ENCODE measurements at places on chromosomes 16 and 17. TPM values are rescaled to one million over a fixed set of nuclear protein-coding genes. Genes with fewer than 3 reads are reported as not detected.

The FOXL1 gene
- not detected for total RNA-seq

DNA sequence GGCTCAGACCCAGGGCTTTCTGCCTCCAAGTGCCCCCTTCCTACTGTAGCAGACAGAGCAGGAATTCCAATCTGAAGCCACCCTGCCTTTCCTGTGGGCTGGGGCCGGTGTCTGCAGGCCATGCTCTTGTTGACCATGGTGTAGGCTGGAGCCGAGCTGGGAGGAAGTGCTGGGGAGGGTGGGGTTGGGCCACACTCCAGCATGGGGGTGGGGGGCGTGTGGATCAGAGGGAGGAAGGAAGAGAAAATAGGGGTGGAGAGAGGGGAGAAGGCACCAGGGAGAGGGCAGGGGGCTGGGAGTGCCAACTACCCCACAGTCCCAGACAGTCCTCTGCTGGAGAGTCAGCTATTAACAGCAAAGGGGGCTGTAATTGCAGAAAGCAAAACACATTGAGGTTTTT, 54.3 kb upstream of the JPH3 start:
- H3K4me3 ChIP-seq, result no peak overlapping the region
- H3K4me1 ChIP-seq, result no peaks in the 10 kb centered on the region
- no peaks in the 10 kb centered on the region for H3K36me3 ChIP-seq
- DNase-seq, result no peak
- no peaks in the 10 kb centered on the region for H3K27me3 ChIP-seq

- no peaks in the 10 kb centered on the region for H3K36me3 ChIP-seq
- DNase-seq, result no peak
- H3K27me3 ChIP-seq, result no peaks in the 10 kb centered on the region
- no peak overlapping the region for H3K27ac ChIP-seq
- H3K4me3 ChIP-seq, result no peak overlapping the region
These were observed 62.9 kb upstream of the MGAT5B start for GRCh38 chr17:76805319-76805718.

The INCA1 gene
- 1.0 TPM for total RNA-seq

DNA sequence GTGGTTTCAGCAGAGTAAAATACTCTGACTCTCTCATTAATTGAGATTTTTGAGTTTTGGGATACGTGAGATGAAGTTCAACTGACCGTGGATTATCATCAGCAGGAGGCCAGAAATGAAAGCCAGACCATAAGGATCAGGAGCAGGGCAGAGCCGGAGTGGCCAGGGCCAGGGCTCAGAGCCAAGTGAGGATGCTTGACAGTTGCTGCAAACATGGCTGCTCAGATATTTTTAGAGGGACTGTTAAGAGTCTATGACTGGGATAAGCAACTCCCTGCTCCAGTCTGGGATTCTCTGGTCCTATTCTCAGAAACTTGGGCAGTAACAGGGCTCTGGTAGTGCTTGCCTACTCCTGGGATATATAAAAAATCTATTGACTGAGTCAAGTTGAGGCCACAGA, 17.6 kb upstream of the CDH13 start:
- no peak overlapping the region for H3K4me3 ChIP-seq
- H3K4me1 ChIP-seq, result no peaks in the 10 kb centered on the region
- DNase-seq, result no peak
- H3K27me3 ChIP-seq, result no peaks in the 10 kb centered on the region

The ACLY gene
- 39.2 TPM for total RNA-seq

DNA sequence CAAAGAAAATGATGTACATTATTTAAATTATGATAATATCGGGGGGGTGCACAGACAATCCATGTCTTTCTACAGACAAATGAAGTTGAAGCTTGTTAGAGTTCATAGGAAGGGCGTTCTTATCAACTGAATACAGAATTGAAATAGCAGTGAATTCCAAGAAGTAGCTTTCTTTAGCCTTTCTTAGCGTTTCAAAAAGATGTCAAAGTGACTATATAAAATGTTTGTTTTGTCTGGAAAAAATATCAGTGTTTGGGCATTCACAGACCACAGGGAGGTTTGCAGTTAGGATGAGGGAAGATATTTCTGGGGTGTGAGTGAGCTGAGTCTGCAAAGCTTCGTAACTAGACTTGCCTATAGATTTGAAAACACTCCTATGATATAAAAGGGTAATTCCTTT, 55.0 kb downstream of the STX8 start:
- H3K4me3 ChIP-seq, result no peak overlapping the region
- no peaks in the 10 kb centered on the region for H3K4me1 ChIP-seq
- H3K27me3 ChIP-seq, result no peaks in the 10 kb centered on the region
- H3K36me3 ChIP-seq, result no peaks in the 10 kb centered on the region
- no peak for DNase-seq

GRCh38 chr16:80367037-80367658, 173.6 kb upstream of the DYNLRB2 start:
- H3K27me3 ChIP-seq, result no peaks in the 10 kb centered on the region
- H3K4me3 ChIP-seq, result no peak overlapping the region
- H3K27ac ChIP-seq, result no peak overlapping the region
- no peak for DNase-seq
- no peaks in the 10 kb centered on the region for H3K36me3 ChIP-seq

DNA sequence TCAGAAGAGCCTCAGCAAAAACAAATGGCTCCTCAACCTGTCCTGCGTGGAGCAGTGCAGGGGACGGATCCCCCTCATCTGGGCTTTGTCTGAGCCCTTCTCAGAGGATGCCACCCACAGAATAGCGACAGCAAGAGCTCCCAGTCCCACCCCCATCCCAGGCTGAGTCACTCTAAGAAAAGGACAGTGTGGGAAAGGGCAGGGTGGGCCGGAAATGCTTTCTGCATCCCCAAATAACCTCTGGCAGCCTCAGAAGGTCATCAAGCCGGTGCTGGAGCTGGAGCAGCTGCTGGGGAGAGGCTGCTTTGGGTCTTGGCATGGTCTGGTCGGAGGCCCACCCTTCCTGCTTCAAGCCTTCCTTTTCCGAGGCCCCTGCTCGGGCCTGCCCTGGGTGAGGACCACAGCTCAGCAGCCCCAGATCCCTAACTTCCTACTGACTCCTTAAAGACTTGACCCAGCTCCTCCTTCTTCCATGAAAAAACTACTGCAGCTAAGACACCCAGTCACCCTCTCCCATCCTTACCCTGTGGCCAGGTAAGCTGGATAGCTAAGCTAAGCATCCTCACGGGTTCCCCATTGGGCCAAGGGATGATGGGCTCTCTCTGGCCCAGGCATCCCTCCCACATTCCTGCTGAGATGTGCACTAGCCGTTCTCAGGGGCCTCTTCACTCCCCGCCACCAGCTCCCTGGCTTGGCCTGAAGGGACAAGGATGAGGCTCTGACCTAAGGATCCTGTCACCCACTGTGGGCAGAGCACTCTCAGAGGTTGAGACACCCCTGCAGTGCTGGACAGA, 8.7 kb downstream of the SLC12A4 start:
- peaks cover 2% of the 10 kb centered on the region for H3K36me3 ChIP-seq
- DNase-seq, result peak; percentile 35
- H3K4me3 ChIP-seq, result no peak overlapping the region
- no peaks in the 10 kb centered on the region for H3K27me3 ChIP-seq
- H3K27ac ChIP-seq, result no peak overlapping the region

The TP53TG3 gene
- total RNA-seq, result not detected

DNA sequence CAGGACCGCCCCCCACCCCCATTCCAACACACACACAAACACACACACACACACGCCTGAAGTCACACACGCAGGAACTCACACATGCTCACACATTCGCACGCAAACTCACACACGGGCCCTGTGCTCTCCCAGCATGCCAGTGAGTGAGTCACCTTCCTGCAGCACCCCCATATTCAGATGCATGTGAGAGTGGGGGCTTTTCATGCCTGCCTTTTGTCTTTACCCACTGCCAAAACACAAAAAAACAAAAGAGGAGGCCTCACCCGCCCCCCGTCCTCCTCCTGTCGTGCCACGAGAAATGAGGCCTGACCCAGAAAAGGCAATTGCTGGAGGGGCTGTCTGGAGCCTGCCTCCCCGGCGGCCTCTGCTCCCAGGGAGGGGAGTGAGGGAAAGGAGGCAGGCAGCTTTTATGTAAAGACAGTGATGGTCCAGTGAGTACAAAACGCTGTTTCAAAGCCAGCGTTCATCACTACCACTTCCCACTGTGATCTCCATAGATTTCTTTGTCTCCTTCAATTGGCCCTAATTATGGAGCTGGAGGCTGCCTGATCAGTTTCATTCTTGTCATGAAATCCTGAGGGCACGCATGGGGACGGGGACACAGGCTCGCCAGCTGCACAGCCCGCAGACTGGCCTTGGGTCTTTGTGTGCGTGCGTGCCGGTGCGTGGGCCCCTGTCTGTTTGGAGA, 29.5 kb upstream of the GSE1 start:
- no peak for DNase-seq
- H3K36me3 ChIP-seq, result no peaks in the 10 kb centered on the region
- no peak overlapping the region for H3K27ac ChIP-seq

GRCh38 chr17:81866440-81867169, 4.5 kb downstream of the ARHGDIA start:
- DNase-seq, result no peak
- H3K4me3 ChIP-seq, result no peak overlapping the region
- peaks cover 82% of the 10 kb centered on the region for H3K4me1 ChIP-seq
- no peaks in the 10 kb centered on the region for H3K36me3 ChIP-seq

The ASPA gene
- total RNA-seq, result 0.78 TPM

The TSNAXIP1 gene
- total RNA-seq, result not detected

- no peaks in the 10 kb centered on the region for H3K4me1 ChIP-seq
- H3K27me3 ChIP-seq, result no peaks in the 10 kb centered on the region
- no peak overlapping the region for H3K27ac ChIP-seq
- H3K4me3 ChIP-seq, result no peak overlapping the region
These were observed 148.9 kb downstream of the ITFG1 start for GRCh38 chr16:47311738-47312505.

- H3K4me3 ChIP-seq, result no peak overlapping the region
- no peak for DNase-seq
- H3K27me3 ChIP-seq, result no peaks in the 10 kb centered on the region
- H3K27ac ChIP-seq, result no peak overlapping the region
These were observed 231.8 kb downstream of the BCAS3 start for GRCh38 chr17:60909405-60909804.

- H3K27ac ChIP-seq, result peak overlapping the region; percentile 70
- no peaks in the 10 kb centered on the region for H3K36me3 ChIP-seq
- no peaks in the 10 kb centered on the region for H3K27me3 ChIP-seq
- peaks cover 83% of the 10 kb centered on the region for H3K4me1 ChIP-seq
- DNase-seq, result peak; percentile 78
These were observed 46.7 kb downstream of the ANKRD11 start for GRCh38 chr16:89443727-89444084.

GRCh38 chr16:28937222-28937876, 5.6 kb downstream of the CD19 start:
- no peak overlapping the region for H3K27ac ChIP-seq
- no peaks in the 10 kb centered on the region for H3K27me3 ChIP-seq
- H3K4me3 ChIP-seq, result no peak overlapping the region
- no peak for DNase-seq
- peaks cover 12% of the 10 kb centered on the region for H3K4me1 ChIP-seq

DNA sequence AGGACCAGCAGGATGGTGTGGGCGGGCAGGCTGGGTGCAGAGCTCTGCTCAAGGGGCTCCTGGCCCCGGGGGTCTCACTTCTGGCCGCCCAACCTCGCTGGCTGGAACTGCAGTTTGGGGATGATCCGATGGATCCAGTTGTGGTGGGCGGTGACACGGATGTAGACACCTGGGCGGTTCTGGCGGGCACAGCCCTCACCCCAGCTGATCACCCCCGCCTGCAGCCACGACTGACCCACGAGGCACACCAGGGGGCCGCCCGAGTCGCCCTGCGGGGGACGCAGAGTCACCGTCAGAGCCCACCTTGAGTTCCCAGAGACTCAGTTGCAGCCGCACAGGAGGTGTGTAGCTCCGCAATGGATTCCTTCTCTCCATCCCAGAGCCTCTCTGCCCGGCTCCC, 7.5 kb downstream of the PRSS27 start:
- H3K4me1 ChIP-seq, result peaks cover 6% of the 10 kb centered on the region
- no peak overlapping the region for H3K4me3 ChIP-seq
- no peak overlapping the region for H3K27ac ChIP-seq
- DNase-seq, result no peak

DNA sequence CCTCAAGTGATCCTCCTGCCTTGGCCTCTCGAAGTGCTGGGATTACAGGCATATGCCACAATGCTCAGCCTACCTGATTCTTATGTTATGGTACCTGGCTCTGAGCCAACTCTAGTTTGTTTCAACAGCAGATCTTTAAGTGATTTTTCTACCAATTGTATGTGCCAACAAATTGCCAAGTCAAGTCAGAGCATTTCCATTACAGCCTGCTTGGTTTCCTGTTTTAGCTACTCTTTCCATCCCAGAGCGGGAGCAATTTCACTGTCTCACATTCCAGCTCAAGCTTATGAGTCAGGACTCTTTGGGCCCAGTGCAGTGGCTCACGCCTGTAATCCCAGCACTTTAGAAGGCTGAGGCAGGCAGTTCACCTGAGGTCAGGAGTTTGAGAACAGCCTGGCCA, 30.8 kb upstream of the RBBP6 start:
- H3K4me3 ChIP-seq, result no peak overlapping the region
- no peak overlapping the region for H3K27ac ChIP-seq
- H3K4me1 ChIP-seq, result no peaks in the 10 kb centered on the region
- DNase-seq, result no peak

- no peak overlapping the region for H3K4me3 ChIP-seq
- no peaks in the 10 kb centered on the region for H3K36me3 ChIP-seq
- H3K27me3 ChIP-seq, result no peaks in the 10 kb centered on the region
These were observed 21.1 kb upstream of the BRD7 start for GRCh38 chr16:50389900-50390299.

The NTN1 gene
- 4.0 TPM for total RNA-seq

The CA4 gene
- total RNA-seq, result 6.2 TPM

The CMTM4 gene
- total RNA-seq, result 36.6 TPM

The OR4D1 gene
- not detected for total RNA-seq

DNA sequence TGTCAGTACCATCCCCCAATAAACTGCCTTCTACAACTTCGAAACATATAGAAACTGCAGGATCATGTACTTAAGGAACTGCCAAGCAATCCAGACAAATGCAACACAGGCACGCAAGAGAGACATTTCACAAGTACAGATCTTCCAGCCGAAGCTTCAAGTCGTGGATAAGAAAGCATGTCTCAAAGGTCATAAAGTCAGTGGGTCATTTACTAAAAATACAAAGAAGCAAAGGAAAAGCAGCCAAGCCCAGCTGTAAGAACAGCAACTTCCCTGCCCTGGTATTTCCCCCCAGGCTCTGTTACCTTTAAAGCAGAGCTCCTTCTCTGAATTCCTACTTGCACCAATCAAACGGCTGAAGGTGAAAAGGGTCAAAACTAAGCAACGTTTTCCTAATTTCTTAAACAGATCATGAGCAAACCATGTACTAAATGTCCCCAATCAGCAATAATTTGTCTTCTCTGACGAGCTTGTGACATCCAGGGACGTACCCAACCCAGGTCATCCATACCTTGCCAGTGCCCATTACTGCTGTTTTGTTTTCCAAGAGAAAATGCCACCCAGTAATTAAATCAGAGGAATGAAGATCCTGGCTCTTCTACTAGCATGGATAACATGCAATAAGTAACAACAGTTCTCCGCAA, 1.7 kb downstream of the AKTIP start:
- peaks cover 5% of the 10 kb centered on the region for H3K36me3 ChIP-seq
- peaks cover 29% of the 10 kb centered on the region for H3K4me1 ChIP-seq
- no peaks in the 10 kb centered on the region for H3K27me3 ChIP-seq

GRCh38 chr17:78271419-78272170, 40.2 kb downstream of the TMEM235 start:
- H3K36me3 ChIP-seq, result no peaks in the 10 kb centered on the region
- H3K27ac ChIP-seq, result no peak overlapping the region
- H3K4me3 ChIP-seq, result no peak overlapping the region
- H3K4me1 ChIP-seq, result peaks cover 13% of the 10 kb centered on the region
- H3K27me3 ChIP-seq, result no peaks in the 10 kb centered on the region

Data from body of pancreas (tissue), 4 donors.